ENCODE measurements at places on chromosomes 6 and 20.
A peak's percentile ranks its signal among the peaks of the same experiment; 100 is the strongest.

GRCh38 chr20:52313341-52313963, 121.9 kb upstream of the ZFP64 start:
- DNase-seq: peak; percentile 73

GRCh38 chr6:42313038-42313437, 95.4 kb upstream of the MRPS10 start:
- no peak for DNase-seq

DNA sequence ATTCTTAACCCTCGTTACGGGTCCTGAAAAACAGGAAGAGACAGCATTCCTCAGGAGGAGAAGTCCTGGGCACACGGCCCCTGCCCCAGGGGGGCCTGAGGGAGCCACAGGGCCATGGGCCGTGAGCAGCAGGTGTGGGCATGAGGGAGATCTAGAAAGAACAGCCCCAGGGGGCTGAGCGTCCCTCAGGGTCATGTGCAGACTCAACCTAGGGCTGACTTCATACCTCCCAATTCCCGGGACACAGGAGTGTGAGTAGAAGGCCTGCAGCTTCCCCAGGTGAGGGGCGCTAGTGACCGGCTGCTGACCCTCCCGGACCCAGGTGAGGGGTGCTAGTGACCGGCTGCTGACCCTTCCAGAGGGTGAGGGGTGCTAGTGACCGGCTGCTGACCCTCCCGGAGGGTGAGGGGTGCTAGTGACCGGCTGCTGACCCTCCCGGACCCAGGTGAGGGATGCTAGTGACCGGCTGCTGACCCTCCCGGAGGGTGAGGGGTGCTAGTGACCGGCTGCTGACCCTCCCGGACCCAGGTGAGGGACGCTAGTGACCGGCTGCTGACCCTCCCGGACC, 35.1 kb downstream of the FRMD1 start:
- no peak for DNase-seq

- DNase-seq: no peak
Measured at GRCh38 chr20:25050082-25050481, 7.9 kb downstream of the ACSS1 start.

DNA sequence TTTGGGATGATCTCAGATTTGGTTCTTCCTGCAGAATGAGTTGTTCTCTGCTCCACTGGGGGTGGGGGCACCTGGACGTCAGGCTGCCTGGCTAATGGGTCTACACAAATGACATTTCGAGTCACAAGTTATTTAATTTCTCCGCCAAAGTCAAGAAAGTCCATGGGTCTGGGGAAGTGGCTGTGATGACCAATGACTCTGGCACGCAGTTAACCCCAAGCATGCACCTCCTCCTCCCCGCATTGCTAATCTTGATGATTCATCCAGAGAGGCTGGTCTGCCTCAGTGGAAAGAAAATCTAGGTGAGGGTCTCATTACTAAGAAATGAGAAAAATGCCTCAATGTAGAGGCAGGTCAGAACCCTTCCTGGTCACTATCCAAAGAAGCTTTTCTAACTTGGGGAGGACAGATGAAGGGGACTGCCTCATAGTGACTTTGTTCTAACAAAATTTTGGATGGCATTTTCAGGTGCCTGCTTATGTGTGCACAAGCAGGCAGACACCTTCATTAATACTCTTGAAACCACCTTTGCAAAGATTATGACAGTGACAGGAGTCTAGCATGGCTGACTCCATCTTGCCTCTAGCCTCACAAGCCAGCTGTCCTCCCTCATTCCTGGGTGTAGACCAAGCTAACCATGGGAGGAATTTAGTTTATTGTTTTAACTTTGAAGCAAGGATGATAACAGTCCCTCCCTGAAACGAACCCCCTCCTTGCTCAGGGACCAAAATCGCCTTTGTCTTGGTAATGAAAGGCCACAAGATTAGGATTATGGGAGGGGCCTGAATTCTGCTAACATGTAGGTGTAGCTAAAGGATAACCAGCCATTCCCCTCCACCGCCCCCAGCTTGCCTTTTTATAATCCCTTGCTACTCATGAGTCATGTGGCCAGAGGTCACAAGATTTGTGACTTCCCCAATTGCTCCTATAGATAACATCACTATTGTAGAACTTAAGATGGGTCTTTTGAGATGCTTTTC, 98.6 kb upstream of the MRPS10 start:
- no peak for DNase-seq

DNA sequence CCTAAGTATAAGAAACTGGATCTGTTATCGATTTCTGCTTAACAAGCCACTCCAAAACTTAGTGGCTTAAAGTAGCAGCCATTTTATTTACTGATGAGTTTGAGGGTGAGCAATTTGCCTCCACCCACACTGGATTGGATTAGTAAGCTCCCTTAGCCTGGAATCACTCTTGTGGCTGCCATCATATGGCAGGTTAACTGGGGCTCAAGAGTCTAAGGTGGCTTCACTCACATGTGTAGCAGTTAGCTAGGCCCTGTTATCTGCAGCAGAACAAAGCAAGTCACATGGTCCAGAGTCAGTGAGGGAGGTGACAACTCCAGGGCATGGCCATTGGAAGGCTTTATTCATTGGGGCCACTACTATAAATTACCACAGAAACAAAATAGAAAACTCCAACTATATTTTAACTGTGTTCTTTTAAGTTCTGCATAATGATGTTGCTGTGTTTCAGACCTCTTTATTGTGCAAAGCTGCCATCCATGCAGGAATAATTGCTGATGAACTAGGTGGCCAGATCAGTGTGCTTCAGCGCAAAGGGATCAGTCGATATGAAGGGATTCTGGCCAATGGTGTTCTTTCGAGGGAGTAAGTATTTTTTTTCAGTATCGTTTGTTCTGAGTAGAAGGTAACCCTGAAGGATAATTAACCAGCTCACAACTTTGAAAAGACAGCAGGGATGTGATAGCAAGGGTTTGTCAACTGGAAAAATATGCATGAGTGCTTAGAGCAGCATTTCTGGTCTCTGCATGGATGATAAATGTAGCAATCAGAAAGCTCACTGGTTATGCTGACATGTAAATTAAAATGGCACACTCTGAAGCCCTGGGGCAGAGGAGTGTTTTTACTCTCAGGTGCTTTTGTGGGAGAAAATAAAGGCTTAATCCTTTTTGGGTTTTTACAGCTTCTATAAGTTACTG, 49.6 kb downstream of the DCBLD1 start:
- DNase-seq: no peak

Data from tongue (tissue), 3 donors.